ENCODE measurements at places on chromosomes 6 and 20.

- no peak for DNase-seq
Measured at GRCh38 chr6:141726248-141726647, 406.5 kb upstream of the GJE1 start.

DNA sequence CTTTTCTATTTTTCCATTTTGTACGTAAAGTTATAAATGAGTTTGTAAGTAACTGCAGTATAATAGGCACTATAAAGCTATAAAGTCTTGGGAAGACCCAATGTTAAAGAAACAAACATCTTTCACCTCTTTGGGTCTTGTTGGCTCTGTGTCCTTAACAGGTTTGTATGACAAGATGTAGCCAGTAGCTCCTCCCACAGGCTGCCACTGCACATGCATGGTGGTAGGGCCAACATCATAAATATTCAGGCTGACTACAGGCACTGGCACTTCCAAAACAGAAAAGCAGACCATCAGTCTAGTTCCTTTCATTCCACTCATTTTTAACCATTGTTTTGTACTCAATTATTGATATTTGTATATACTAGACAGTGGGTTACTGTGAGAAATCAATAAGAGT, 59.9 kb downstream of the COL12A1 start:
- no peak for DNase-seq

GRCh38 chr6:70901324-70901723, 55.5 kb downstream of the B3GAT2 start:
- no peak for DNase-seq

- no peak for DNase-seq
Measured at GRCh38 chr6:79302341-79302740, 67.9 kb upstream of the HMGN3 start.

- no peak for DNase-seq
Measured at GRCh38 chr20:61949714-61950640, 115.7 kb downstream of the TAF4 start.

- no peak for DNase-seq
Measured at GRCh38 chr20:64149809-64150560, 14.3 kb upstream of the MYT1 start.

DNA sequence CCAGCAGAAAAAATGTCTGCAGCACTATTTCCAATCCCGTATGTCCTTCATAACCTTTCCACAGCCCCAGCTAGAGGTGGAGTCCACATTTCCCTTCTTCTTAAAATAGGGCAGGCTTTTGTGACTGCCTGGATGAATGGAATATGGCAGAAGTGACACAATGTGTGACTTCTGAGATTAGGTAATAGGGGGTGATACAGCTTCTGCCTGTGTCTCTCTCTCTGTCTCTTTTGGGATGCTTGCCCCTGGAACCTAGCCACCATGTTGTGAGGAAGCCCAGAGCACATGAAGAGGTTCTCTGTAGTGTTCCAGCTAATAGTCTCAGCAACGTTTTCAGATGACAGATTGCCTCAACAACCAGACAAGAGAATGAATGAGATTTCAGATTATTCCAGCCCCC, 51.4 kb downstream of the CLIC5 start:
- DNase-seq, result no peak

All from retinal pigment epithelial cell (primary cell).